ENCODE measurements at places on chromosomes 13 and 19. TPM values are rescaled to one million over a fixed set of nuclear protein-coding genes. Genes with fewer than 3 reads are reported as not detected.

LRRC4B gene
- 3.8 TPM for total RNA-seq

OR10H4 gene
- total RNA-seq = not detected

DNAJB1 gene
- total RNA-seq = 87.0 TPM

GSX1 gene
- total RNA-seq = not detected

C19orf73 gene
- 0.72 TPM for total RNA-seq

FUT1 gene
- total RNA-seq = 15.9 TPM

ZNF285 gene
- total RNA-seq = 3.9 TPM

EEF1AKMT1 gene
- 6.1 TPM for total RNA-seq

SHC2 gene
- total RNA-seq = 16.6 TPM

ACER1 gene
- total RNA-seq = not detected

B3GNT3 gene
- 0.96 TPM for total RNA-seq

LILRB2 gene
- not detected for total RNA-seq

VPS36 gene
- 29.2 TPM for total RNA-seq

RNF225 gene
- total RNA-seq = 2.1 TPM

ATG4D gene
- 55.2 TPM for total RNA-seq

LILRB4 gene
- total RNA-seq = not detected

PSG1 gene
- total RNA-seq = not detected

TYROBP gene
- total RNA-seq = not detected

EFNB2 gene
- 12.9 TPM for total RNA-seq

PGLYRP1 gene
- not detected for total RNA-seq

TMIGD2 gene
- total RNA-seq = not detected

FGF22 gene
- total RNA-seq = 0.72 TPM

ZNF229 gene
- 5.6 TPM for total RNA-seq

R3HDM4 gene
- total RNA-seq = 66.4 TPM

CRLF1 gene
- total RNA-seq = 13.9 TPM

NLRP11 gene
- total RNA-seq = not detected

KRI1 gene
- 63.8 TPM for total RNA-seq

HTR2A gene
- not detected for total RNA-seq

TINCR gene
- total RNA-seq = 0.18 TPM

CLEC17A gene
- not detected for total RNA-seq

PLIN5 gene
- total RNA-seq = 2.7 TPM

PSG5 gene
- not detected for total RNA-seq

RASIP1 gene
- 2.8 TPM for total RNA-seq

CEACAM7 gene
- not detected for total RNA-seq

MTMR6 gene
- total RNA-seq = 8.0 TPM

ADM5 gene
- total RNA-seq = 13.6 TPM

GDF15 gene
- total RNA-seq = 7.0 TPM

TSSK6 gene
- 2.6 TPM for total RNA-seq

PRKCG gene
- total RNA-seq = 8.8 TPM

ZNF296 gene
- 14.8 TPM for total RNA-seq

CACNG7 gene
- 22.1 TPM for total RNA-seq

MEIOSIN gene
- total RNA-seq = 0.07 TPM

SIGLEC7 gene
- total RNA-seq = not detected

ZNF575 gene
- total RNA-seq = not detected

ELANE gene
- total RNA-seq = not detected

NBEA gene
- total RNA-seq = 16.3 TPM

C19orf67 gene
- total RNA-seq = 0.39 TPM

ZNF730 gene
- total RNA-seq = 21.4 TPM

CRX gene
- 0.13 TPM for total RNA-seq
